ENCODE measurements at places on chromosomes 3 and 15.

DNA sequence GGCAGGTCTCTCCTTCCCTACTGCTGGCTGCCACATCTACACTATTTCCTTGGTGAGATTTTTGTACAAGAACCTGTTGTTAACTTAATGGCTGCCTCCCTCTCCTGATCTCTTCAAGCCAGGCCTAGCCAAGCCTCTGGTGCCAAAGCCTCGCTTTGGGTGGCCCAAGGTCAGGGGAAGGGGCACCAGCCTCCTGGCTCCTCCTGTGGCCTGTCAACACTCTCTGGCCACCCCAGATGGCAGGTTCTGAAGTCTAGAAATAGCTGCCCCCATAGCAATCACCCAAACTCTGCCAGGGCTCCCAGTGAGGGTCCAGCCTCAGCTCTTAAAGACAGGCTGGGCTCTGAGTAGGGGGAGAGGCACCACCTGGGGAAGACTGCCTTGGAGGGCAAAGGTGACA, 5.0 kb downstream of the IFRD2 start:
- H3K4me1 ChIP-seq = peaks cover 53% of the 10 kb centered on the region
- peak overlapping the region; percentile 9 for H3K4me3 ChIP-seq
- H3K36me3 ChIP-seq = peaks cover 29% of the 10 kb centered on the region
- DNase-seq = peak; percentile 63

DNA sequence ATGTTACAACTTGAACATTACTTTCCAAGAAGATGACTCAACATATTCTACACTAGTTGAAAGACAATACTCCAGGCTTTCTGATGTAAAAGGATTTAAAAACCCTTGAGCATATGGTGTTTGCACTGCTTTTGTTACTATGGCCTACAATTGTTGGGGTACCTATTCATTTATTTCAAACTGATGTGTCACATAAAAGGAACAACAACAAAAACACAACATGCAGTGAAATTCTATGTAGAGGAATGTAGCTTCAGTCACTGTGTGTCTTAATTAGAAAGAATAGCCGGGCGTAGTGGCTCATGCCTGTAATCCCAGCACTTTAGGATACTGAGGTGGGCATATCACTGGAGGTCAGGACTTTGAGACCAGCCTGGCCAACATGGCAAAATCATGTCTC, 1.6 kb downstream of the SPATA16 start:
- no peaks in the 10 kb centered on the region for H3K27me3 ChIP-seq
- H3K4me1 ChIP-seq = no peaks in the 10 kb centered on the region
- H3K36me3 ChIP-seq = no peaks in the 10 kb centered on the region

DNA sequence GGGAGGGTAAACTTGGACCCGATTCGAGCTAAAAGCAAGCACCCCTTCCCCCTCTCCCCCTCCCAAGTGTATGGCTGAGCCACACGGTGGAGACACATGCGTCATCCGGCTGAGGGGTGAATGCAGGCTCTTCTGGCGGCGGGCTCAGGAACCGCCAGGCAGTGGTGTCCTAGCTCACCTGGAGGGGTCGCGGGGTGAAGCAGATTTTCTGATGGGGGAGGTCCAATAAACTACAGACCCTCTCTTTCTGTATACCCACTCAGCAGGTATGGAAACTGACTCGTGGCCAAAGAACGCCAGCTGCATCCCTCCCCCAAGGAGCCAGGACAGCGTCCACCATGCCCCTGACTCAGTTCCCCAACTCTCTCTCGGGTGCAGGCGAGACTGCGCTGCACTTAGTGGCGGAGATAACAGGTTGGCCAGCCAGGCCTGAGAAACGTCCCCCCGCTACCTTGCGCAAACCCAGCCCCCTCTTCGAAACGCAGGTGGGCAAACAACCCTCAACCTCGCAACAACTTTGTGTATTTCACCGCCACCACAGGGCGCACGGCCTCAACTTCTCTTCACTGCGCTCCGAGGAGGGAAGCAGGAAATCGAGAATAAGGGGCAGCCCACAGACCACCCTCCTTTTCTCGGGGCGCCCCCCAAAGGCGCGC, 1.3 kb downstream of the MAGI1 start:
- peaks cover 53% of the 10 kb centered on the region for H3K4me1 ChIP-seq
- peak; percentile 46 for DNase-seq
- peak overlapping the region; percentile 89 for H3K27ac ChIP-seq
- no peaks in the 10 kb centered on the region for H3K36me3 ChIP-seq

DNA sequence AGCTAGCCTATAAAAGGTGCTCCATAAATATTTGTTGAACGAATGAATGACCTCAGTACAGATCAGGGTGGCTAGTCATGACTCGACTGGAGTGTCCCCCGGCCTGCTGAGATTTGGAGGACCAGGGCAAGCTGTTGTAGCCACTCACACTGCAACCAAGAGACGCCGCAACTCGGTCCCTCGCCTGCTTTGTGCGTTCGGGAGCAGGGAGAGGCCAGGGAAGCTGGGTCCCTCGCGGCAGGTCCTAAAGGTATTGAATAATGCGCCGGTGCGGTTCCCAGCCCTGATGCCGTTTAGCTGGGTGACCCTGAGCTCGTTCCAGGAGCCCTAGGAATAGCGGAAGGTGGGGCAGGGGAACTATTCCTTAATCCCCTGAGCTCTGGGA, 1.8 kb downstream of the IGDCC4 start:
- no peak for DNase-seq
- H3K27me3 ChIP-seq = peaks cover 63% of the 10 kb centered on the region
- no peaks in the 10 kb centered on the region for H3K36me3 ChIP-seq
- peaks cover 28% of the 10 kb centered on the region for H3K4me1 ChIP-seq
- H3K4me3 ChIP-seq = peak overlapping the region; percentile 68

Measured in left ventricle myocardium inferior (tissue), 1 donor.